Small intestine (tissue), 16 donors: ENCODE measurements at places on chromosomes 4 and X. TPM values are rescaled to one million over a fixed set of nuclear protein-coding genes. Genes with fewer than 3 reads are reported as not detected.
A peak's percentile ranks its signal among the peaks of the same experiment; 100 is the strongest.

The TMEM131L gene
- polyA plus RNA-seq: 0.22 TPM

The KIF4A gene
- 8.3 TPM for polyA plus RNA-seq

The CD38 gene
- polyA plus RNA-seq: 2.5 TPM

The APELA gene
- polyA plus RNA-seq: not detected

The PF4V1 gene
- polyA plus RNA-seq: not detected

GRCh38 chr4:63214076-63214475, 1195.2 kb downstream of the TECRL start:
- H3K36me3 ChIP-seq: no peaks in the 10 kb centered on the region
- H3K27me3 ChIP-seq: no peaks in the 10 kb centered on the region
- no peaks in the 10 kb centered on the region for H3K4me1 ChIP-seq
- H3K27ac ChIP-seq: no peak overlapping the region
- no peak overlapping the region for H3K4me3 ChIP-seq

DNA sequence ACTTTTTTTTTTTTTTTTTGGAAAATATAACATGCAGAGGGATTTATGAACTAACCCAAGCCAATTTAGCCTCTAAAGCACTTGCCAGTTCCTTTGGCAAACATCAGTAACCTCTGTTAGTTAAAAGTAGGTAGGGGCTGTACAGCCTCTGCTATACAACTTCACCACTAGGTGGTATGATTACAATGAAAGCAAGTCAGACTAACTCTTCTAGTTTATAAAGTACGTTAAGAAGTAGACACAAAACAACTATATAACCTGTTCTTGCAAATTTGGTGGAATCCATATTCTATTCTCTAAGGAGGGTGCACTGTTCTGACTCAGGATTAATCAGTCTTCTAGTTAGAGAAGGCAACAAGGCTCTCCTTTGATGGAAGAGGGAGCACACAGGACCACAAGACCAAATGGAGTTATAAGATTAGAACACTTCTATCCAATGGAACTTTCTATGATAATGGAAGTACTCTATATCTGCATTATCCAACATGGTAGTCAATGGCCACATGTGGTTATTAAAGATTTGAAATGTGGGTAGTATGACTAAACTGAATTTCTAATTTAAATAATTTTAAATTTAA, 12.8 kb downstream of the AIMP1 start:
- DNase-seq: peak; percentile 44
- H3K4me1 ChIP-seq: no peaks in the 10 kb centered on the region
- peaks cover 9% of the 10 kb centered on the region for H3K36me3 ChIP-seq
- no peak overlapping the region for H3K4me3 ChIP-seq
- no peak overlapping the region for H3K27ac ChIP-seq
- no peaks in the 10 kb centered on the region for H3K27me3 ChIP-seq

- H3K4me3 ChIP-seq: no peak overlapping the region
- H3K27ac ChIP-seq: no peak overlapping the region
- H3K4me1 ChIP-seq: no peaks in the 10 kb centered on the region
- H3K36me3 ChIP-seq: peaks cover 5% of the 10 kb centered on the region
- H3K27me3 ChIP-seq: no peaks in the 10 kb centered on the region
Measured at GRCh38 chr4:163523791-163524365, 29.4 kb downstream of the TMA16 start.

GRCh38 chrX:155052738-155053498, 18.0 kb downstream of the CMC4 start:
- no peak for DNase-seq
- H3K27me3 ChIP-seq: no peaks in the 10 kb centered on the region
- H3K4me1 ChIP-seq: no peaks in the 10 kb centered on the region
- H3K27ac ChIP-seq: no peak overlapping the region

DNA sequence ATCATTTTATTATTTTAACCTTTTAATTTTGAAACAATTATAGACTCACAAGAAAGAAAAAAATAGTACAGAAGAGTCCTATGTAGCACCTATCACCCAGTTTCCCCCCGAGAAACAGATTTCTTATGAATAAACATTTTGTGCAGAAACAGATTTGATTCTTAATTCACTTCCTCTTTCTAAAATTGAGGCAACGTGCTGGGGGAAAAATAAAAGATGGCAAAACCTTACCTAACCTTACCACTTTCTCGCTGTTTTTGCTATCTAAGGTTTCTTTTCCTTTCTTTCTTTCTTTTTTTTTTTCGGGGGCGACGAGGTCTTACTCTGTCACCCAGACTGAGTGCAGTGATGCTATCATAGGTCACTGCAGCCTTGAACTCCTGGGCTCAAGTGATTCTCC, 4.3 kb upstream of the CLNK start:
- no peak overlapping the region for H3K27ac ChIP-seq
- DNase-seq: no peak
- no peaks in the 10 kb centered on the region for H3K36me3 ChIP-seq
- H3K27me3 ChIP-seq: no peaks in the 10 kb centered on the region

GRCh38 chr4:44493924-44494323, 45.3 kb upstream of the KCTD8 start:
- DNase-seq: peak; percentile 12
- no peaks in the 10 kb centered on the region for H3K27me3 ChIP-seq
- no peak overlapping the region for H3K27ac ChIP-seq
- no peaks in the 10 kb centered on the region for H3K4me1 ChIP-seq

DNA sequence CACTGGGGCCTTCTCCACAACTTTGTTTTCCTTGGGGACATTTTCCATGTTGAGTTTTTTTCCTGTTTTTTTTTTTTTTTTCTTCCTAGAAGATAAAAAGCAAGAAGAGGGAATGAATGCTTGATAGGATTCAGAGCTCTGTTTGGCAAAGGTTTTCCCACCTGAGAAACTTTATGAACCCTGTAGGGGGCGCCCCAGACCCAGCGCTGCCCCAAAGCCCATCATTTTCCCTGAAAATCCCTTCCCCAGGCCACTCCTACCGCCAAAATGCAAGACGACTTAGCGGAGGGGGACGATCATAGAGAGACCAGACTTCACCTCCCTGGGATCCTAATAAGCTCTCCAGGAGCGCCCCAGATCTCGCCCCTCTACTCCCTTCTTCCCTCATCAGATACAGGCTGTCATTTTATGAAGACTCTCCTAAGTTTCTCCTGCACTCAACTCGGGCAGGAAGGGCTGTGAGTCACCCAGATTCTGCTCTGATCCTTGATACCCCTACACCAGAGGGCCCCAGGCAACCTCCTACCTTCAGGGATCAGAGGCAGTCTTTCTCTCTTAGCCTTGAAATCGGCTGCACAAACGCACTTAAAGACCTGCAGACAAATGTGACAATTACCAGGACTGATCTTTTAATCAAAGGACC, 1.4 kb downstream of the BEX5 start:
- DNase-seq: no peak
- H3K4me3 ChIP-seq: peak overlapping the region; percentile 52
- no peaks in the 10 kb centered on the region for H3K27me3 ChIP-seq
- H3K27ac ChIP-seq: no peak overlapping the region
- no peaks in the 10 kb centered on the region for H3K36me3 ChIP-seq
- H3K4me1 ChIP-seq: no peaks in the 10 kb centered on the region

DNA sequence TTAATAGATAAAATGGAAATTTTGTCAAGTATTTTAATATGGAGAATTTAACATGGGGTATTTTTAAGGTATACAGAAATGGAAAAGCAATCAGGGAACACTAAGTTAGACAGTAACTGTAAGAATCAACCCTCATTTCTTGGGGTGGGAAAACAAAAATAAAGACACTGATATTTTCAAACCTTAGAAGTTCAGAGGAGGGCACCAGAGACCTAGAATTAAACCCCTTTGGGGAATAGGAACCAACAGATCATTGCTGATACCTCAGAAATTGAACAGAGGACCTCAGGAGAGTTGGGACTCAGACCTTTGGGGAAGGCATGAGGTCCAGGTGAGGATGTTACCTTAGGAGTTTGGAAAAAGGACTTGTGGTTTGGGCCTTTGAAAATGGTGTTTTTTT, 435.6 kb downstream of the TMA16 start:
- no peak overlapping the region for H3K4me3 ChIP-seq
- H3K27ac ChIP-seq: no peak overlapping the region
- no peaks in the 10 kb centered on the region for H3K27me3 ChIP-seq
- DNase-seq: no peak

DNA sequence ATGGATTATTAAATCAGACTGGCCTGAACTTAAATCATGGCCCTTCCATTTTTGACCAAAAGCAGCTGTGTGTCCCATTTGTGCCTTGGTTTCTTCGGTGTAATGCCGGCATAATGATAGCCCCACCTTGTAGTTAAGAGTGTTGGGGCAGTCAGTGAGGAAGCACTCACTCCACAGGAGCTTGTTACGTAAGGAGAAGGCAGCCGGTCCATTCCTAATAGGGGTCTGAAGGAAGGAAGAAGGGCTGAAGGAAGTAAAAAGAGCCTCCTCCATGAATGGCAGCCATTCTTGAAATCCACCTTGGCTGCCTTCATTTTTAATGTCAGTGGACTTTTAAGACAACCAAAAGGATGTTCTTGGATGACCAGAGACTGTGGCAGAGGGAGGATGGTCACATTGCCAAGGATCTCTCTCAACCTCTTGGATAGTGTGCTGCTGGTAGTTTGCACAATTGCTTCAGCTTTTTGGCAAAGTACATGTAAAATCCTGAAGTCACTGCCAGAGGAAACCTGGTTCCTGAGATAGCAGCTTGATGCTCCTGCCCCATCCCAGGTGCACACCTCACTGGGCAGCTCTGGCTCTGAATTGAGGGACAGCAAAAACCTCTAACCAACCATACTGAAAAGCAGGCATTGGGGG, 113.5 kb downstream of the PTTG2 start:
- no peak overlapping the region for H3K27ac ChIP-seq
- no peak for DNase-seq
- peaks cover 41% of the 10 kb centered on the region for H3K4me1 ChIP-seq
- peaks cover 23% of the 10 kb centered on the region for H3K36me3 ChIP-seq

GRCh38 chrX:141791856-141792255, 46.3 kb upstream of the MAGEC3 start:
- no peaks in the 10 kb centered on the region for H3K4me1 ChIP-seq
- DNase-seq: no peak
- H3K36me3 ChIP-seq: no peaks in the 10 kb centered on the region

DNA sequence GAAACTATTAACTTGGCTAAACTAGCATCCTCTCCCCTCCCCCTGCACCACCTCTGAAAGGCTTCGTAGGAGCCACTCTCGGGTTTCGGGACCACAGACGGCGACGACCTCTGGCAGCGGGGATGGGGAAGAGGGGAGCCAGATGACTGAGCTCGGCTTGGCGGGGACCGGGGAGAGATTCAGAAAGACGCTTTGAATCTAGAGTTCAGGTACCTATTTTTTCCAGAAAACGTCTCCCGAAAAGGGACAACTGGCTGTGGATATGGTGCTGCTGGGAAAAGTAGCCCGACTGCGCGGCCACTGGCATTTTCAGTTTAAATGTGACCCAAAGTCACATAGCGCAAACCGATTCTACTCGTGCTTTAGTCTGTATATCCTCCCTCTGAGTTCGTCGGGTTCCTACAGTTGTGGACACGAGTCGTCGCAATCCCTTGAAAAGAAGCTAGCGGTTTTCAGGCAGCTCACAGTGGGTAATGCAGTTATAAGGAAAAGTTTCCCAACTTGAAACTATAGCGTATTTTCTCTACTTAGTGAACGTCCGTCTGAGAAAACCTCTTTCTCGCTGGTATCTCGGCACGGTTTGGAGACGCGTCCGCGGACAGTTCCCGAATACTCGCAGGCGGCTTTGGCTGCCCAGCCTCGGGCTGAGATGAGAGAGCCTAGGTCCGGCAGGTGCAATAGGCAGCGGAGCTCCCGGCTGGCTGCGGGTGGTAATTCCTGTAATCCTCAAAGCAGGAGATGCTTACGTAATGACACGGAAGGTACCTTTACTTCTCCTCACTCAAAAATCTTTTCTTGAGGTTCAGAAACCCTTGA, 1.3 kb downstream of the PARM1 start:
- no peaks in the 10 kb centered on the region for H3K36me3 ChIP-seq
- peaks cover 9% of the 10 kb centered on the region for H3K27me3 ChIP-seq
- H3K4me1 ChIP-seq: no peaks in the 10 kb centered on the region
- DNase-seq: no peak

DNA sequence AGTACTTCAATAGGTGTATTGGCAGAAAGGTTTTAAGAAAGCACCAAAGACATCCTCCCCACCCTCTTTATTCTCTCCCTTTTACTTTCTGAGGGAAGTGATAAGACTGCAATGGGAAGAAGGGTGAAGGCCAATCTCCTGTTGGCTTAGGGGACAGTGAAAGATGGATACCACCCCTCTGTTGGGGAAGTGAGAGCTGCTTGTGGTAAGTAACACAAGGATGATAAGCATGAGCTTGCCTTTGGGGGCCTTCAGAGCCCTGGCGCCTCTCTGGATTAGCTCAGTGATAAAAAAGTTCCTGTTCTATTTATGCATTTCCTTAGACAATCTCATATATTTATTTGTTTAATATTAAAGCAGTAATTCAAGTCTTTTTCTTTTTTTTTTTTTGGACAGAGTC, 5.2 kb upstream of the KLF8 start:
- H3K27me3 ChIP-seq: no peaks in the 10 kb centered on the region
- no peaks in the 10 kb centered on the region for H3K36me3 ChIP-seq
- H3K4me3 ChIP-seq: no peak overlapping the region
- DNase-seq: no peak
- H3K4me1 ChIP-seq: no peaks in the 10 kb centered on the region
- no peak overlapping the region for H3K27ac ChIP-seq

- no peak overlapping the region for H3K27ac ChIP-seq
- DNase-seq: peak; percentile 21
- no peaks in the 10 kb centered on the region for H3K27me3 ChIP-seq
Measured at GRCh38 chr4:184097241-184097605, 120.5 kb downstream of the ENPP6 start.

GRCh38 chrX:153642051-153642654, 4.8 kb upstream of the DUSP9 start:
- H3K36me3 ChIP-seq: no peaks in the 10 kb centered on the region
- peaks cover 15% of the 10 kb centered on the region for H3K27me3 ChIP-seq
- no peak overlapping the region for H3K4me3 ChIP-seq
- no peaks in the 10 kb centered on the region for H3K4me1 ChIP-seq

DNA sequence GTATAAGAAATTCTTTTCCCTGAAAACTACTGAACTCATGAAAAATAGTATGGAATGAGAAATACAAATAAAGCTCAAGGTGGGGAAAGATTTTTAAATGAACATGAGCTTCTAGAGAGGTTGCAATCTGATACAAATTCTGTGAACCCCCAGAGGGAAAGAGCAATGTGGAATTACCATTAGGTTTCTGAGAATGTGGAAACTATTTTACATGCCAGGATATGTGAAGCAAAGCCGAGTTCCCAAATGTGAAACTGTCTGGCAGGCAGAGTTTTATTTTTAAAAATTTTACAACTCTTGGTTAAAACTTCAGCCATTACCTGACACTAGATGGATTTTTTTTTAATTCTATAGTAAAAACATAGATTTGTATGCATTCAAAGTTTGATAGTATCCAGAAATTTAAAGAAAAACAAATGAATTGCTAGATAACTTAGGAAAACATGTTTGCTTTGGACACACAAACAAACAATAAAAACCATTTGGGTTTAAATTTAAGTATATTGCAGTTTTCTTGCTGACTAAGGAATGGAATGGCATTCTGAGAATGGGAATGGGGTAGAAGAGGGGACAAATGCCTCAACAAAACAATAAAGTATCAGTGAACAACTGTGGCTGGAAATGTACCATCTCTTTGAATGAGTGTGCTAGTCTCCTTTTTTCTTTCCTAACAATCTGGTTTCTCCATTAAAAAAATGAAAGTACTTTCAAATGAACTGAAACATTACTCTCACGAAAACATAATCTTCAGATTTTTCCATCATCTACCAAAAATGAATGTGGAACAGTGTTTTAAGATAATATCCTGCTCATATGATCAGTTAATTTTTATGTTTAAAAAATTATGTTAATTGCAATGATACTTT, 99.6 kb downstream of the PCDH18 start:
- H3K4me1 ChIP-seq: no peaks in the 10 kb centered on the region
- H3K27ac ChIP-seq: no peak overlapping the region
- no peaks in the 10 kb centered on the region for H3K36me3 ChIP-seq

GRCh38 chrX:28133763-28134162, 152.5 kb upstream of the DCAF8L1 start:
- no peak overlapping the region for H3K4me3 ChIP-seq
- H3K4me1 ChIP-seq: no peaks in the 10 kb centered on the region
- no peaks in the 10 kb centered on the region for H3K27me3 ChIP-seq
- H3K36me3 ChIP-seq: no peaks in the 10 kb centered on the region
